ENCODE measurements at places on chromosomes 2 and 18.
A peak's percentile ranks its signal among the peaks of the same experiment; 100 is the strongest.

DNA sequence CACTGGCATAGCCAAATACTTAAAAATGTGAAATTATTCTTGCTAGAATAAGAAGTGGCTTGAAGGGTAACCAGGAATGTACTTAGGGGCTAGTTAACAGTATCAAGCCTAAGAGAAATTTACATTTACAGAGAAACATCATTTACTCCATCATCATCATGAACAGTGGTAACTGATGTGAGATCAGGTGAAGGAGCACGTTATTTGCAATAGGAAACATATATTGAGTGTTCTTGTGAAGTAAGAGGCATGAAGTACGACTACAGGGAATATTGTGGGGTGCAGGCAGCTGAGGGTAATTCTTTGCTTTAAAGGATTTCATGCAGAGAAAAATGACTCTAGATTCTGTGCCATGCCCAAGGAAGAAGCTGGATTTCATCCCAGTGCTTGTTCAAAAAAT lies 220.8 kb downstream of the GALNT13 start:
- DNase-seq: no peak

DNA sequence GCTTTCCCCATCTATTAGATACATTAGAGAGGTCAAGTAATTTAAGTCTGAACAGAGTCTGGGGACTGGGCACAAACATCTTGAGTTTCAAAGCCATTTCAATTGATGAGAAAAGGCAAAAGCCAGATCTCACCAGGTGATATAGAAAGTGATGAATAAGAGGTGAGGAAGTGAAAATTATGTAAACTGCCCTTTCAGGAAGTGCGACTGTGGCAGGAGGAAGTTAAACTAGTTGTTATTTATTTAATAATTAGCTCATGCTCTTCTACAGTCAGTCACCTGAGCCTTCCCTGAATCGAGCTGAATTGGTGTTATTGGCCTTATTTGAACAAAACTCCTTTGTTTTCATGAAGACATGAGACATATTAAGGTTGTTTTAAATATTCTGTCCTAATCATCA lies 115.1 kb downstream of the CDH20 start:
- no peak for DNase-seq

DNA sequence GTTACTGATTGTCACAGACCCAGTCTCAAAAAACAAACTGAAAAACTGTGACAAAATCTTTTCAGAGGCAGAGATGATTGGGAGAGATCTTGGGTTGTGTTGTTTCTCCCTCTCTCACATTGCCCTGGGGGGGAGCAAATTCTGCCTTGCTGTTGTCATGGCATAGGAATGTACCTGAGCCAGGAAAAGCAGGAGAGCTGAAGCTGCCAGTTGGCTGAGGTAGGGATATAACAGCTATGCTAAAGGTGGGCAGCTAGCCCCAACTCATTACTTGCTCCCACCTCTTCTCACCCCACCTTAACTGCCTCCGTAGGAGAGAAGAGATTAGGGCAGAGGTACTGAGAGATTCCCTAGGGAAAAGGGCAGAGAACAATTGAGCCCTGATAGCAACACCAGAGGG lies 299.3 kb downstream of the OSR1 start:
- no peak for DNase-seq

GRCh38 chr2:171217330-171217729 lies 56.6 kb upstream of the TLK1 start:
- DNase-seq: no peak

- DNase-seq: no peak
Measured at GRCh38 chr2:163697846-163698637, 37.8 kb downstream of the FIGN start.

DNA sequence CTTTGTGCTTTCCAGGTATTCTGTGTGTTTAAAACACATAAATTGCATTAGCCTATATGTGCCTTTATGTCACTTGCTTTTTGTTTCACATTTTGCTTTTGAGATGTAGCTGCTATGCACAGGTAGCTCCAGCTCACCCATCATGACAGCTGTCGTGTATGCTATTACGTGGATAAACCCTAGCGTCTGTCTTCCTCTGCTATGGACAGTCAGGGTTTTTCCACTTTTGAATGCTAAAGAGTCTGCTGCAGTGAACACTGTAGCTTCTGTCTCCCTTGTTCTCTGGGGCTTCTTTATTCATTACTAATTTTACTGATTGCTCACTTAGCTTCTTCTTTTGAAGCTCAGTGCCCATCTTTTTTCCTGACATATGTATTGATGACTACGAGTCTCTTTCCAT lies 24.7 kb upstream of the MBP start:
- no peak for DNase-seq

DNA sequence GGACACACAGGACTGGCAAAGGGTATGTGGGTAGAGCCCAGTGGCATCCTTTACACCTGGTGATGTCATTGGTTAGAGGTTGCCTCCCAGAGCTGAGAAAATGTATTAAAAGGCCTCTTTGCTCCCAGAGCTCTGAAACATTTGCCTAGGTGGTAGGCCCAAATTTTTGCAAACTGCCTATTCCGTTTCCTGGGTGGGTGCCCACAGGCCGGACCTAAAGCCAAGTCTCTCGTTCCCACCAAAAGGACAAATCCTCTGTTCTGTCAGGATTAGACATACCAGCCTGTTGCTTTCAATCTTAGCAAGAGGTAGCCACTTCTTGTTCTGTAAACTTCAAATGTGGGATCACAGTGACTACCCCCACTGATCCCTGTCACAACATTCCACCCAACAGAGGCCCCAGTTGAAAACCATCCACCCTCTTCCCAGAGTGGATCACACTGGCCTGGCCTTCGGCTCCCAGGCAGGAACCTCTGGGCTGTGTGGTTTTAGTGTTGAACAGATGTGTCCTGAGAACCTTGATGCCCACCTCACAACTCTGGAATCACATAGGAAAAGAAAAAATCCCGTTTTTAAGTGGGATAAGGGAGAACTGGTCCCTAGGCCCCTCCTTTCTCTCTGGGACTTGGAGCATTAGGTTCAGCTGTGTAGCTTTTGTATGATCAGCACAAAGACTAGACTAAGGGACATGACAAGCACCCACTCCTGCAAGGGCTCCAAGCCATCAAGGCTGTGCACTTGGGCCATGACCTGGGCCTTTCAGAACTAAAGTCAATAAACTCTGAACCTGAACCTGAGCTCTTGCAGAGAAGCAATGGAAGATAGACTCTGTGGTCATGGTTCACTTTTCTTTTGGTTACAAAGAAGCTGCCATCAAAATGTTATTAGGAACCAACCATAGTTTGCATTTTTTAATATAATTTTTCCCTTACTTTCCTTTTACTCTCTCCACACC lies 211.3 kb downstream of the CYP26B1 start:
- no peak for DNase-seq

DNA sequence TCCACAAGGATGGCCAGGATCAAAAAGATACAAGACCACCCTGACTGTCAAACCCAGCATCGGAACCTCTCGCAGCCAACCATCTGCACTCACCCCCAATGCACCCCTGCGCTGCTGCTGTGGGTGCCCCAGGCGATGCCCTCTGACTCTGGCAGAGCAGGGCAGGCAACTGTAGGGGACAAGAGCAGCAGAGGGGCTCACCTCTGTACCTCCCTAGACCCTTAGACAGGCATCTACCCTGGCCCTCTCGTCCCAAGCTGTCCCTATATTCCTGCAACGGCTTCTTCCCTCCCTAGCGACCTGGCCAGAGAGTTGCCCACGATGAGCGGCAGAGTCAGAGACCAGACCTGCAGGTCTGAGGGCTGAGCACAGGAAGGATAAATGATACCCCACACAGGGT lies 128.2 kb downstream of the HDAC4 start:
- no peak for DNase-seq

DNA sequence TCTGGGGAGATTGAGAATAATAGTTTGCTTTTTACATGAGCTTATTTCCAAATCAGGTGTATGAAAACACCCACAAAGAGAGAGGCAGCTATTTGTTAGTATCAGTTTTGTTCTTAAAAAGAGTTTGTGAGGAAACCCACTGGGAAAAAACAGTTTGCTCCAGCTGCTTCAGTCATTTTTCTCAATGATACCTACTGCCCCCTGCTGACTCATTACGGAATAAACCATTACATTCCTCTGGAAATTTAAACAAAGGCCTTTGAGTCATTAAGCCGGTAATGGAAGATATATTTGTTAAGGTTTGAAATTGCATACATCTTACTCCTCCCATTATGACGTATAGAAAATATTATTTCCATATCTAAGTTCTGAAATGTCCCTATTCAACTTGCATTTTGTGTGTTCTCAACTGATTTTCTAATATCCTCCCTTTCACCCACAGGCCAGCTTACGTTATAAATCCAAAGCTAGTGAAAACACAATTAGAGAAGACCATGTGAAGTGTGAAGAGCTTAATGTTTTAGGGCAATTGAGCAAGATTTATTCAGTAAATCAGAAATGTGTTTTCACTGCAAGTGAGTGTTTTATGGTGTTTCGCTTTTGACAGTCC lies 761.6 kb downstream of the DSC3 start:
- peak; percentile 25 for DNase-seq

DNA sequence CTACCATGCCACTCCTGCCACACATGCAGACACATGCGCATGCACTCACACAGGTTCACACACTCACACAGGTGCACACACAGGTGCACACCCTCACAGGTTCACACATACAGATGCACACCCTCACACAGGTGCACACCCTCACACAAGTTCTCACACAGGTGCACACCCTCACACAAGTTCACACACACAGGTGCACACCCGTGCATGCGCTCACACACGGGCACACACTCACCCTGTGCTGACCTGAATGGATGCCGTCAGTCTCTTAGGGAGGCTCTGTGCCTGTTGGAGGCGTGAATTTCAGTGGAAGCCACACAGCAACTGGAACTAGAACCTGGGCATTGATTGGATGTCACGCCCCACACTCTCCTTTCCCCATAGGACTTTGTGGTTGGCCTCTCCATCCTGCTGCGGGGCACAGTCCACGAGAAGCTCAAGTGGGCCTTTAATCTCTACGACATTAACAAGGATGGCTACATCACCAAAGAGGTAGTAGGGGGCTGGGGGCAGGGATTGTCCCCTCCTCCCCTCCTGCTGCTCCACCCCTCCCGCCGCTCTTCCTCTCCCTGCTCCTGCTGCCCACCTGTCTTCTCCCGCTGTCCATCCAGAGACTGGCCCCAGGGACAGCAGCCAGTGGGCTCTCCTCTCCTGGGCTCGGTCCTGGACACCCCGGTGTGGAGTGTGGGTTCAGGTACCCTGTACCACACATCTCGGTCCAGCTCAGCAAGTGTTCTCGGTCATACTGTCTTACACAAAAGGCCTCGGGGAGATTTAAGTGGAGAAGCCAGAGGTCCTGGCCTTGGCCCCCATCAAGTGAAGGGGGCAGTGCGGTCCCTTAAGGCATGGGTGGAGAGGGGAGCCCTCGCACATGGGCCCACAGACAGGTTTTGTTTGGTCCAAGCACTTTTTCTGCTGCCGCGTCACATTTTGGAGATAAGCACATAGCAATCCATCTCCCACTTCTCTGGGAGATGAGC lies 21.0 kb upstream of the FAHD2A start:
- DNase-seq: no peak
